CD4-positive, CD25-positive, alpha-beta regulatory T cell (primary cell): ENCODE measurements at places on chromosomes 4 and X. TPM values are rescaled to one million over a fixed set of nuclear protein-coding genes. Genes with fewer than 3 reads are reported as not detected.

DNA sequence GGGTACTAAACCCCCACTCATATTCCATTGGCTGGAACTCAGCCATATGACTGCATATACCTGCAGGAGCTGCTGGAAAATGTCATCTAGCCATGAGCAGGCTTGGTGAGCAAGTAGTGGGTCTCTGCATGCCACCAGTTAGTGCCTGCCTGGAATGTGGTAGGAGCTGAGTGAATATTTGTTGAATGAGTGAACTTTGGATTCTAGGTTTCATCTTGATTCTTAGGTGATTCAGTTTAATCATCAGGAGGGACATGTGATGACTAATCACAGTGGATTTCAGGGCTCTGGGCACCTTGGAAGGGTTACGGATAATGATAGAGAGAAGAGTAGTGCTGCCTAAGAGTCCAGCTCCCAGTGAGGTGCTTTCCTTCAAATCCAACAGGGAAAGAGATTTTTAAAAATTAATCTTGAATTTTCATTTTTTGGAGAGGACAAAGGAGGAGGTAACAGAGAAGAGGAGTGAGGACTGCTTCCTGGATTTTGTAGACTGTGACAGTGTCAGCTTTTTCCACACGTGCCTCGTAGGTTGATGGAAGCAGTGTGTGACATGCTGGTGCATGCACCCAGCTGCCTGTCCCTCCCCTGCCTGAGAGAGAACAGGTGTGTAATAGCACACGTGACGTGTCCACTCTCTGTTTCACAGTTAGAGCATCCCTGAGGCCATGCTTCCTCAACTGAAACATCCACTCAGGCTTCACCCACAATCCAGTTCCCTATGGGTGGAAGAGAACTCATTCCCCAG, 30.4 kb downstream of the NHS start:
- no peaks in the 10 kb centered on the region for H3K27me3 ChIP-seq
- no peaks in the 10 kb centered on the region for H3K36me3 ChIP-seq
- H3K4me1 ChIP-seq: no peaks in the 10 kb centered on the region
- H3K4me3 ChIP-seq: no peak overlapping the region

DNA sequence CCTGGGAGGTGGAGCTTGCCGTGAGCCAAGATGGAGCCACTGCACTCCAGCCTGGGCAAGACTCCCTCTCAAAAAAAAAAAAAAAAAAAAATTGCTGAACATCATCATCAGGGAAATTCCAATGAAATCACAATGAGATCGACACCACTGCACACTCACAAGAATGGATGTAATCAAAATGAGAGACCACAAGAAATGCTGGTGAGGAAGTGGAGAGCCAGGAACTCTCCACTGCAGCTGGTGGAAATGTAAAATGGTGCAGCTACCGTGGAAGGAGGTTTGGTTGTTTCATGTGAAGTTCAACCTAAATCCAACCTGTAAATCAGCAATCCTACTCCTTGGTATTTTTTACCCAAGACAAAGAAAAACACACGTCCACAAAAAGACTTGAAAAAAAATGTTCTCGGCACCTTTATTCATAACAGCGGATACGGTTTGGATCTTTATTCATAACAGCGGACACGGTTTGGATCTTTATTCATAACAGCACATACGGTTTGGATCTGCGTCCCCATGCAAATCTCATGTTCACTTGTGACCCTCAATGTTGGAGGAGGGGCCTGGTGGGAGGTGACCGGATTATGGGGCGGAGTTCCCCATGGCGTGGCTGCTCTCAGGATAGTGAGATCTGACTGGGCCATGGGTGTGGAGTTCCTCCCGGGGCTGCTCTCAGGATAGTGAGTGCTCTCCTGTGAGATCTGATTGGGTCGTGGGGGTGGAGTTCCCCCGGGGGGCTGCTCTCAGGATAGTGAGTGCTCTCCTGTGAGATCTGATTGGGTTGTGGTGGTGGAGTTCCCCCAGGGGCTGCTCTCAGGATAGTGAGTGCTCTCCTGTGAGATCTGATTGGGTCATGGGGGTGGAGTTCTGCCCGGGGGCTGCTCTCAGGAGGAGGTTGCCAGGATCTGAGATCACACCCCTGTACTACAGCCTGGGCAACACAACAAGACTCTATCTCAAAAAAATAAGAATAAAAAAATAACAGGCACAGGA, 7.7 kb downstream of the GAK start:
- DNase-seq: no peak
- no peaks in the 10 kb centered on the region for H3K27me3 ChIP-seq
- H3K4me1 ChIP-seq: peaks cover 48% of the 10 kb centered on the region
- peak overlapping the region; percentile 56 for H3K27ac ChIP-seq

- H3K27ac ChIP-seq: no peak overlapping the region
- H3K36me3 ChIP-seq: no peaks in the 10 kb centered on the region
- H3K4me1 ChIP-seq: no peaks in the 10 kb centered on the region
- no peak overlapping the region for H3K4me3 ChIP-seq
- no peaks in the 10 kb centered on the region for H3K27me3 ChIP-seq
Measured at GRCh38 chrX:71998836-71999509, 88.3 kb downstream of the NHSL2 start.

DNA sequence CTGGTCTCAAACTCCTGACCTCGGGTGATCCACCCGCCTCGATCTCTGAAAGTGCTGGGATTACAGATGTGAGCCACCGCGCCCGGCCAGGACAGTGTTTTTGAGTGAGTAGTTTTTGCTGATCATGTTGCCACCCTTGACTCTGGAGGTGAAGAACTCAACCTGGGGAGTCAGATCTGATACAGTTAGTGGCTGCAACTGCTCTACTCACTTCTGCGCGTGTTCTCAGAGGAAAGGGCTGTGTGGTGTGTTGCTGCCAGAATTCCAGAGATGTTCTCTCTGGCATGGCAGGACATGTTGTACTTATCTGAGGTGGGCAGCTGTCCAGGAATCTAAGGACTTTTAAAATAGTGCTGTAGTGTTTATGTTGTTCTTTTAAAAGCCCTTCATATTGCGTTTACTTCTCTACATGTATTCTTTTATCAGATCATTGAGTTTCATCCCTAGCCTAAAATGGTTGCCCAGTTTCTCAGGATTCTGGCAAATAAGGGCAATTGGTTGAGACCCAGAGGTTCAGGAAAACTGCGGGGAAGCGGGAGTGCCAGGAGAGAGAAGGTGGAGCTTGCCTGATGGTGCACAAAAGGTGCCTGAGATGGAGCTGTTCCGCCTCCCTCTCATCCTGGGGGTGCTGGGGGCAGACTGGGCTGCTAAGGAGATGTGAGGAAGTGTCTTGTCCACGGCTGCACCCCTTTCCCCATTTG, 97.7 kb downstream of the ARHGAP10 start:
- H3K27me3 ChIP-seq: no peaks in the 10 kb centered on the region
- H3K27ac ChIP-seq: no peak overlapping the region
- H3K36me3 ChIP-seq: no peaks in the 10 kb centered on the region
- DNase-seq: no peak
- no peak overlapping the region for H3K4me3 ChIP-seq
- no peaks in the 10 kb centered on the region for H3K4me1 ChIP-seq

Gene MAGEA11
- polyA plus RNA-seq: not detected

Gene POF1B
- 0.59 TPM for polyA plus RNA-seq
